CD4-positive, alpha-beta memory T cell (primary cell): ENCODE measurements at places on chromosomes 5 and 9.

DNA sequence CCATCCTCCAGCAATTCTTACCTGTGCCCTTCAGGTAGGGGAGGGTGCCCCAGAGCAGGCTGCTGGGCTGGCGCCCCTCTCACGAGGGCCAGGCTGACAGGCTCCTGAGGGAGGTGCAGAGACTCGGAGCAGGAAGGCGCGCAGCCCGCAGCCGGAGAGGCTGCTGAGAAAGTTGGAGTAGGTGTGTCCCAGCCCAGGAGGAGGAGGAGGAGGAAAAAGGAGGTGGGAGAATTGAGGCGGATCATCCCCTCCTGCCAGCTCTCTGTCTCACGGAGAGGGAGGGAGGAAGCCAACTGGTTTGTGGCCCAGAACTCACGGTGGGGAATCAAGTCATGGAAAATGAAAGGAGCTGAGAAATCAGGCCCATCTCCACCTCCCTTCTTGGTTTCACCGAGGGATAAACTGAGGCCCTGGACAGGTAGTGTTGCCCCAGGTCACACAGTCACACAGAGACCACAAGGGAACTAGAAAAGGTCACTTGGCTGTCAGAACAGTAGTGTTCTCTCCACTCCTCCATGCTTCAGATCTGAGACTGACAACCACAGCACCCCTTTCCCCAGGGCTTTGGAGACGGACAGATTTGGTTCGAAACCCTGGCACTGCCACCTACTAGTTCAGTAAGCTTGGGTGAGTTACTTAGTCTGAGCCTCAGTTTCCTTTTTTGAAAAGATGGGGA lies at the start of gene FAT2:
FAT2 (minus strand) TSS at position 188 of the 676 bp plus-strand sequence. CDS start 22,400 bp downstream, outside the sequence.
- DNase-seq = no peak

- DNase-seq = no peak
Observed at GRCh38 chr5:17219006-17219422, 1.6 kb downstream of the BASP1 start.

- no peak for DNase-seq
Observed at GRCh38 chr5:156253130-156253529, 73.8 kb upstream of the SGCD start.

DNA sequence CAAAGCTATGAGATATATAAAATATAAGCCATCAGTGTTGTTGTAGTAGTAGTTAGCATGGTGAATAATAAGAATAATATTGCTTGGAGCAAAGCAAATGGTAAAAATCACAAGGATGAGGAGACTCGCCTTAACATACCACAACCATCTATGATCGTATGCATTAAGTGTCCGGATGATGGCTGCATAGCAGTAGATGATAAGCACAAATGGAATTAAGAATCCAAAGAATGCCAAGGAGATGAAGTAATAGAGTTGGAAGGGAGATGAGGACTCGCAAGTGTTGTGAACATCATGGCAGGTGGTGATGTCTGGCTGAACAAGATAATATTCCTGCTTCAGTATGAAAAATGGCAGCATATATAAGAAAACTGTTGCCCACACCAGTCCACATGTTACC lies 5.5 kb downstream of the F2RL2 start:
- no peak for DNase-seq

GRCh38 chr9:109969573-109970237 lies 189.7 kb downstream of the PALM2AKAP2 start:
- no peak for DNase-seq

DNA sequence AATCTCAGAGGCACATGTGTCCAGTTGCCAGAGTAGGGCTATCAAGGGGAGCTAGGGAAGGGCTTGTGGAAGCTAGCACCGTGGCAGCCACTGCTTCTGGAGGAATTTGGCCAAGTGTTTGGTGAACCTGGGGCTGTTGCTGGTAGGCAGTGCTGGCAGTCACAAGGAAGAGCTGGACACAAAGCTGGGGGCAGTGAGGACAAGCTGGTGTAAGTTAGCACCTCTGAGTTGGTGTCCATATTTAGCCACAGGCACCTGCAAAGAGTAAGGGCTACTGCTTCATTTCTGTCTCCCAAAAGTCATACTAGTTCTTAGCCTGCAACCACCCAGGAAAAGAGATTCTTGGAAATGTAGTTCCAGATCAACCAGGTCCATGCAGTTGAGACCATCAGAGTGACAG lies 359.4 kb downstream of the CSNK1G3 start:
- no peak for DNase-seq

DNA sequence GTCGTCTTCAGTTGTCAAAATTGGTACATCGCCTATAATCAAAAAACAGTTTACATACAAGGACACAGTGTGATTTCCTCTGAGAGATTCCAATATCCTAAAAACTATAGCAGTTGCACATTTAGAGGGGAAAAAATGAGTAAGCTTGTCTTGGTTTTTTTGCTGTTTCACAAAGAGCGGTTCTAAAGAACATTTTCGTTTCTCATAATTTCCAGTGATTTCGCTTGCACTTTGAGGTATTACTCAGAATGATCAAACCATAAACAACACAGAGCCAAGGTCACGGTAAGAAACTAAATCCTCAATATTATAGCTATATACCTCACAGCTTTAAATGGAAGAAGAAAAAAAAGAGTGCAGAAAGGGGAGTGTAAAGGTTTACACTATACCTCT lies 861 bp downstream of the MTX3 start:
- no peak for DNase-seq

- no peak for DNase-seq
Observed at GRCh38 chr5:109161914-109162683, 247.7 kb downstream of the PJA2 start.

DNA sequence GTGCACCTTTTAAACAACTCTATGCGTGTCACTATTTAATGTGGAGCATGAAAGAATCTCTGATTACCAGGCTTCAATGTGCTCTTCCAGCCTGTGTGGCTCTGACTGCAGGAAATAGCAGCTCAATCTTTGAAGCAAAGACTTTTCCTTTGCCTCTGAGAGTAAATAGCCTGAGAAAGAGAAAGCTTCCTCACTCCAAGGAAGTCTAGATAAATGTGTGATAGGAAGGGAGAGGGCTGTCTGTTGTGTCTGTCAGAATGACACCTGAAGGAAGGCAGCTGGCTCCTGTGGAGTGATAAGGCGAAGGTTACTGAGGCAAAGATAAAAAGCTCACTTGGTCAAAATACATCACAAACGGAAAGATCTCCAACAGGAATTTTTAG lies 205.3 kb upstream of the HAPLN1 start:
- DNase-seq = no peak

- DNase-seq = no peak
Observed at GRCh38 chr5:160378330-160378729, 7.9 kb upstream of the C1QTNF2 start.

GRCh38 chr9:1269533-1270315 lies 219.6 kb downstream of the DMRT2 start:
- DNase-seq = no peak

- DNase-seq = no peak
Observed at GRCh38 chr5:135229122-135229521, 169.9 kb downstream of the MACROH2A1 start.

DNA sequence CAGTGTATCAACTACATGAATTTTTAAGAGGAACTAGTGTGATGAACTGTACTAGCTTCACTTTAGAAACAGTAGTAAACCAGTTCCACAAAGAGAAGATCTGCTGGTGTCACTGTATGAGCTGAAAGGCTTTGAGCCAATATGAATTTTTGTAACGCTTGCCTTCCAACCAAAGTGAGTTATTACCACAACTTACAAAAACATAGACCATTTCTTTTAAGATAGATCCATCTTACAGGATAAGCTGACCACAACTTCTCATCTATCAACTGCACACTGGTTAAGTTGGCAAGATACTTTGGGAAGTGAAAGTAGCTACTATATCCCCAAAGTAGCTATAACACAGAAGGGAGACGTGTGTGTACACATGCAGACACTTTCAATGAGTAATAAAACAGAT lies 849.6 kb upstream of the DMAC1 start:
- DNase-seq = no peak

DNA sequence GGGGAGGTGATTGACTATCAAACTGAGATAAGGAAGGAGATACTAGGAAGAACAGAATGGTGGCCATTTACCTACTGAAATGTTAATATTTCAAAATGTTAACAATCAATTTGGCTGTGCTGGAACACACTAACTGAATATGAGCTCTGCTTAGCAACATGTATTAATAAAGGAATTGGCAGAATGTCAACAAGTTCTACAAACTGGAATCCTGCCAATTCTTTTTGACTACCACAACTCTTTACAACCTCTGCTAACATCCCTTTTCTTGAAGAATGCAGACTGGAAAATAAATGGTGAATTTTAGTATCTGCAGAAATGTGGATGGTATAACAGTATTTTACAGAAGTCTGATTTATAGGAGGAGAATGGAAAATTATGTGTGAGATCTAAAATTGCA lies 446.4 kb downstream of the ISL1 start:
- DNase-seq = no peak

GRCh38 chr5:150628936-150629485 lies 11.4 kb upstream of the SYNPO start:
- no peak for DNase-seq
